ENCODE measurements at places on chromosomes 16 and 17. TPM values are rescaled to one million over a fixed set of nuclear protein-coding genes. Genes with fewer than 3 reads are reported as not detected.

The SLC25A10 gene
- total RNA-seq = 25.1 TPM

The CD7 gene
- total RNA-seq = 570 TPM

The PRAC1 gene
- not detected for total RNA-seq

The NETO2 gene
- total RNA-seq = 9.2 TPM

The TUBB3 gene
- total RNA-seq = 0.99 TPM

The EPX gene
- not detected for total RNA-seq

The KRTAP3-1 gene
- not detected for total RNA-seq

The GFAP gene
- not detected for total RNA-seq

The DCUN1D3 gene
- total RNA-seq = 5.9 TPM

The CTRB2 gene
- total RNA-seq = not detected

The MINK1 gene
- 67.5 TPM for total RNA-seq

The DRC7 gene
- not detected for total RNA-seq

The LAT gene
- 276 TPM for total RNA-seq

The KRTAP4-5 gene
- total RNA-seq = not detected

The BCL6B gene
- 1.3 TPM for total RNA-seq

Measured in activated CD4-positive, alpha-beta memory T cell treated with anti-CD3 and anti-CD28 coated beads for 36 hours (primary cell).